A549 treated with RU486 at 1 μM for 4 hours (cell line): ENCODE measurements at places on chromosomes 7 and 10. TPM values are rescaled to one million over a fixed set of nuclear protein-coding genes. Genes with fewer than 3 reads are reported as not detected.

PHYHIPL gene
- 0.33 to 0.42 TPM (median 0.38 TPM) in 5 replicates for total RNA-seq

ABCC2 gene
- total RNA-seq: 147 to 182 TPM (median 154 TPM) in 5 replicates

AIFM2 gene
- 28.7 to 37.7 TPM (median 37.3 TPM) in 5 replicates for total RNA-seq

PTTG1IP2 gene
- total RNA-seq: not detected in 5 replicates

PPP1R9A gene
- total RNA-seq: 2.8 to 4.5 TPM (median 4.3 TPM) in 5 replicates

SPDYE2 gene
- not detected in 5 replicates for total RNA-seq

CLRN3 gene
- 0.23 TPM in 1 of 5 replicates, not detected in the others for total RNA-seq

ITIH2 gene
- total RNA-seq: 0.08 to 0.36 TPM (median 0.27 TPM) in 5 replicates

GPR15LG gene
- not detected in 5 replicates for total RNA-seq

PTF1A gene
- total RNA-seq: not detected in 5 replicates

INA gene
- 22.5 to 30.0 TPM (median 26.3 TPM) in 5 replicates for total RNA-seq

NPSR1 gene
- total RNA-seq: not detected in 5 replicates

NPFFR1 gene
- total RNA-seq: 0.01 TPM in 1 of 5 replicates, not detected in the others

GSTO2 gene
- total RNA-seq: 1.7 to 3.7 TPM (median 2.1 TPM) in 5 replicates

INMT gene
- not detected in 5 replicates for total RNA-seq

CACNB2 gene
- not detected in 5 replicates for total RNA-seq

TUBAL3 gene
- total RNA-seq: 0.13 to 0.48 TPM (median 0.29 TPM) in 5 replicates

GRID2IP gene
- 0.03 TPM in 1 of 5 replicates, not detected in the others for total RNA-seq

EPHB4 gene
- total RNA-seq: 36.4 to 45.6 TPM (median 43.7 TPM) in 5 replicates

CNOT4 gene
- total RNA-seq: 10.1 to 11.4 TPM (median 10.8 TPM) in 5 replicates

SFR1 gene
- 9.6 to 19.3 TPM (median 15.9 TPM) in 5 replicates for total RNA-seq

TACC2 gene
- total RNA-seq: 84.9 to 100 TPM (median 91.6 TPM) in 5 replicates

CHST3 gene
- total RNA-seq: 32.7 to 41.9 TPM (median 36.2 TPM) in 5 replicates

LGI1 gene
- not detected in 5 replicates for total RNA-seq

SPDYE11 gene
- not detected in 5 replicates for total RNA-seq

VPS41 gene
- total RNA-seq: 21.3 to 27.6 TPM (median 23.4 TPM) in 5 replicates

TMEM178B gene
- 1.1 to 1.7 TPM (median 1.4 TPM) in 5 replicates for total RNA-seq

GUSB gene
- total RNA-seq: 31.0 to 35.7 TPM (median 31.3 TPM) in 5 replicates

ADAM22 gene
- 0.25 to 0.77 TPM (median 0.38 TPM) in 5 replicates for total RNA-seq

DGKB gene
- total RNA-seq: not detected in 5 replicates

TEX47 gene
- total RNA-seq: not detected in 5 replicates

SFRP4 gene
- 3.3 to 6.9 TPM (median 4.5 TPM) in 5 replicates for total RNA-seq

ASIC3 gene
- 5.7 to 12.6 TPM (median 12.2 TPM) in 5 replicates for total RNA-seq

EVX1 gene
- 0.07 to 0.32 TPM (median 0.23 TPM) in 3 of 5 replicates, not detected in the others for total RNA-seq

DNA2 gene
- 6.0 to 11.1 TPM (median 9.7 TPM) in 5 replicates for total RNA-seq

TFEC gene
- total RNA-seq: 0.06 TPM in 1 of 5 replicates, not detected in the others

KCNIP2 gene
- 0.54 to 1.2 TPM (median 0.73 TPM) in 5 replicates for total RNA-seq

IFIT1B gene
- not detected in 5 replicates for total RNA-seq

TFAM gene
- total RNA-seq: 49.0 to 91.5 TPM (median 76.5 TPM) in 5 replicates
